Activated CD4-positive, alpha-beta T cell treated with anti-CD3 and anti-CD28 coated beads, Interleukin-2, amount 50 U/mL, for 24 hours (primary cell): ENCODE measurements at places on chromosomes 11 and 22.

DNA sequence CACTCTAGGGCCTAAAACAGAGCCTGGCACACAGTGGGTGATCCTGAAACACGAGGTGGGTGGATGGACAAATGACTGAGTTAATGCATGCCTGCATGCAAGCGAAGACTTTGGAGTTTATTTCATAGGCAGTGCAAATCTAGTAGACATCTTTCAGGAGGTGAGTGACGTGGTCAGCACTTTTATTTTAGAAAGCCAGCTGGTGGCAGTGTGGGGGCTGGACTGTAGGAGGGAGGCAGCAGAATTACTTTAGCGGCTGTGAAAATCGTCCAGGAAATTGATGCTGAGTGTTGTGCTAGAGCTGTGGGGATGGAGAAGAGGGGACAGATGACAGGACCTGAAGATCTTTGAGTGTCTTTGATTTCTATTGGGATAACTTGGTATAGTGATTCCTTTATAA, 47.1 kb downstream of the BMAL1 start:
- no peak for DNase-seq

DNA sequence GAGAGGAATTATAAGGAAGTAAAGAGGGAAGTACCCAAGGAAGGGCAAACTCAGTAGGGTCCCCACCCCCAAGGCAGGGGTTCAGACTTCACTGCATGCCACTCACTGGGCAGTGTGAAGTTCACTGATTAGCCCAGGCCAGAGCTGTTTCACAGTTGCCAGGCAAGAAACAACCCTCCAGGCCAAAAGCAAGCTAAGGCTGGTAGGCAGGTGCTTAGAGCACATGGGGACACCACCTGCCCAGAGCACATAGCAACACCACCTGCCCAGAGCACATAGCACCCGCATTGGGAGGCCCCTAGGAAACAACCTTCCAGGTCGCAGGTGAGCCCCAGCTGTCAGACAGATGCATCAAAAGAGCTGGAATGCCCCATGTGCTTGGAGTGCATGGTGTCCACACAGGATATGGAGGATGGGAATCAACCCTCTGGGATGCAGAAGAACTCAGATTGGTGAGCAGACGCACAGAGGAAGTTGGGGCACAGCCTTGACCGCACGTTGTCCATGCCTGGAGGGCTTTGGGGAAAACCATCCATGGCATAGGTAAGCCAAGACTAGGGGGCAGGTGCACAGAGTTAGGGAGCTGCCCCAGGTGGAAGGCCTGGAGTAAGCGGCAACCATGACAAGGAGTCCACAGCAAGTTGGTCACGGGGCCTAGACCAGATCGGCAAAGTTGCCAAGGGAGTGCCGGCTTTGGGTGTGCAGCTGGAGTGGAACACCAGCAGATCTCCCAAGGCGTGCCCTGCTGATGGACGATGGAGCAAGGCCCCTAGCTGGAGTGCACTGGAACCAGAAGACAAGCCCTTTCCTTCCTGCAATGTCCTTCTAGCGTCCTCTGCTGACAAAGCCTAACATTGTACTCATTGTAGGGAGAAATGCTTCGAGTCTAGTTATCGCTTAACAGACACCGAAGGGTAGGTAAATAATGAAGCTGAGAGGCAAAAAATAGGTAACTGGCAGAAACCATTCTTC, 7.8 kb upstream of the TMEM216 start:
- no peak for DNase-seq

GRCh38 chr11:115869131-115869530, 364.9 kb upstream of the CADM1 start:
- DNase-seq = no peak

GRCh38 chr11:130775306-130776060, 140.8 kb downstream of the SNX19 start:
- DNase-seq = no peak

DNA sequence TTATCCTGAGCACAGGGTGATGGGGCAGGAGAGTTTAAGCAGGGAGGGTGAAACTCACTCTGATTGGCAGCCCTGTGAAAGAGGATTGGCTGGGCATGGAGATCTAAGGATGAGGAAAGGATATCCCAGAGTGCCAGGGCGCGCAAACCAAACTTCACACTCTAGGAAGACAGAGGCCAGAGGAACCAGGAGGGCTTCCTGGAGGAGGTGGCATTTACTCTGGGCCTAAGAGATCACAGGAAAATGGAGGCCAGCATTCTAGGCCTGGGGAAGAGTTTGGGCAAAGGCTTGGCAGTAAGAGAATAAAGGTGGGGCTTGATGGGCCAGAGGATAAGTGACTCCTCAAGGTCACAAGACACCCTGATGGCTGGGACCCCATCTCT, 377 bp upstream of the NCF4 start:
- DNase-seq = no peak

- DNase-seq = no peak
Observed at GRCh38 chr11:12567746-12568460, 106.3 kb upstream of the TEAD1 start.

DNA sequence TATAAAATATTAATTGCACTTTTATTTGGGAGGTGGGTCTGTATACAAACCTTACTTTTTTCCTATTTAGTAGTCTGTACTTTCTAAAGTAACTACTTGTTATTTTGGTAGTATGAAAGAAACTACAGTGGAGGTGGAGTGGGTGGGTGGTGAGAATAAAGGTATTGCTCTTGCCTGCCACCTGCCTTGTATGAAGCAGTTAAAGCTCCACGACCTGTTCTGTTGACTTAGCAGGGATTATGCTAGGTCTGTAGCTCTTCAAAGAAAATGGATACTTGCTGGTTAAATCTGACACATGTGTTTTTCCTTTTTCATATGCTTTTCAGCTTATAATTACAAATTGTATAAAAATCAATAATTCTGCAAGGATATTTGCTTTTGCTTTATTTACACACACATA, 111.9 kb downstream of the EHF start:
- no peak for DNase-seq

GRCh38 chr11:86706338-86707131, 34.1 kb upstream of the ME3 start:
- no peak for DNase-seq

- no peak for DNase-seq
Observed at GRCh38 chr11:125408311-125408711, 87.8 kb downstream of the FEZ1 start.

DNA sequence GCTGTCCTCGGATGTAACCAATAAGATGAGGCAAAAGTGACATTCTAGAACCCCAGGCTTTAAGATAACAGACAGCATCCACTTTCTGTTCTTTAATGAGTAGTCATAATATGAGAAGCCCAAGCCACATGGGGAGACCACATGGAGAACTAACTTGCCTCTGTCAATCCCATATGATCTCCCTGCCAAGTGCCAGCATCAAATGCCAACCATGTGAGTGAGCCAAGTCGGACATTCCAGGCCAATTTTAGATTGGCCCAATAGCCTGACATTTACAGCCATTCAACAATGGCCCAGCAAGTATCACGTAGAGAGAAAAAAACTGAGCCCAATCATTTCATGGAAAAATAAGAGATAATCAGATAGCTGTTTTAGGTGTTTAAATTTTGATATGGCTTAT, 2048.3 kb upstream of the RAG2 start:
- DNase-seq = no peak

GRCh38 chr22:43449205-43449830, 37.5 kb downstream of the MPPED1 start:
- DNase-seq = no peak

- DNase-seq = no peak
Observed at GRCh38 chr11:121426476-121427399, 25.4 kb upstream of the SORL1 start.

DNA sequence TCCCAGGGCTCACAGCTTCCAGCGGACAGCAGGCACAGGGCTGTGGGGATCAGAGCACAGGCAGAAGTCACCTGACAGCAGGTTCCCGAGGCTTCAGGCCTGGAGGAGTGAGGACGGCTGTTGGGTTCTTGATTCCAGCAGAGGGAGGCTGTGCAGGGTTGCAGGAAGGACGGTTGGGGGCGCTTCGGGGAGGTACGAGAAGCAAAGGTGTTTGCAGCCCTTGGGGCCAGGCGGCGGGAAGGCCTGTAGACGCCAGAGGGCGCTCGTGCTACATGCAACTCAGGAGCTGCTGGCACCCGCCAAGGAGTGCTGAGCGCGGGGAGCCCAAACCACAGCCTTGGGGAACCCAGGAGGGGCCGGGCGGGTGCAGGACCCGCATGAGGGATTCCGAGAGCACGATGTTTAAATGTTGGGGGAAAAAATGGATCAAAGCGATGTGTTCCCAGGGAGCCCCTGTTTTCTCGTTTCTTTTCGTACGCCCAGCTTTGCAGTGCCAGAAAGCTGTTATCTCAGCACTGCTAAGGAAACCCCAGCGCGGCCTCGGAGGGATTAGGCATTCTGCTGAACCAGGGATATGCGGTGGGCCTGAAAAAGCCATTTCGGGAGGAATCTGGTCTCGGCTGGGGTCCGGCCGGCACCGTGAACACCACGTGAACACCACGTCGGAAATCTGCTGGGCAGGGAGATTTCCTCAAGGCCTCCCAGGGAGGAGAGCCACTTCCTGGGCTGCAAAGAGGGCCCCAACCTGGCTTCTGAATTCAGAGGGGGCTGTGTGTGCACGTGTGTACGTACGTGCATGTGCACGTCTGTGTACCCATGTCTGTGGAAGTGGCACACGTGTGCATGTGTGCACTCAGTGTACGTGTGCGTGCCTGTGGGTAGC, 88.1 kb downstream of the KCNQ1 start:
- peak; percentile 91 for DNase-seq
